ENCODE measurements at places on chromosomes 1 and 21.
A peak's percentile ranks its signal among the peaks of the same experiment; 100 is the strongest.

GRCh38 chr1:117128323-117129079, 7.0 kb upstream of the TRIM45 start:
- DNase-seq, result peak; percentile 45

GRCh38 chr1:212098310-212098709, 62.8 kb downstream of the DTL start:
- no peak for DNase-seq

- DNase-seq, result no peak
These were observed 1134.7 kb upstream of the ADGRL2 start for GRCh38 chr1:80666073-80666472.

DNA sequence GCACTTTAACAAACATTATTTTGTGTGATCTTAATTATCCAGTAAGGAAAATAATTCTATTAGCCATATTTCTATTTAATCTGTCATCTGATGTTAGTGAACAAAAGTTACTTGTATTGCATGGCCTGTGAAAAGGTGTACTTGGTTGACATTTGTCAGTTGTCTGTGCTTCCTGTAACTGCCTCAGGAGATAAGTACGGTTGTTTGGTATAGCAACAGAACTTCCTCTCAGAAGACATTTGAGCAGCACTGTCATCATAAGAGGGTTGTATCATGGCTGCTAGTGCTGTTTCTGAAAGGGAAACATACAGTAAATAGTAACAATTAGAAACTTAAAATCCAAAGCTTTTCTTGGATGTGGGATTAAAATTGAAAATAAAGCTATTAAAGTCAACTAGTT, 3.4 kb downstream of the BLZF1 start:
- peak; percentile 79 for DNase-seq

DNA sequence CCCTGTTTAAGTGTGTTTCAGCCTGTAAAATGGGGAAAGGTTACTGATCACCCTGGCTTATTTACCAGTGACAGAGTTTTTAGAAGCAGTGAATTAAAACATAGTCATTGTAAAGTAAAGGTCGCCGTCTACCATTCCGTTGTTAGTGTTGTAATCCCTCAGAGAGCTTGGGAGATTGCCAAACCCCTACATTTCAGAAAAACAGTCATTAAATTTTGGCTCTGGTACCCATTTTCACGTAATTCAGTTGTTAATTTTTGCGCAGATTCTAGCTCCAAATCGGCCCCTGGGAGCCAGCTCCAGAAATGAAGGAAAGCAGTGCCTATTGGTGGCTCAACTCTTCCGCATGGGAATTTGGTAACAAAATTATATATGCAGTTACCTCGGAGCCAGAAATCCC, 127.7 kb upstream of the AJAP1 start:
- no peak for DNase-seq

DNA sequence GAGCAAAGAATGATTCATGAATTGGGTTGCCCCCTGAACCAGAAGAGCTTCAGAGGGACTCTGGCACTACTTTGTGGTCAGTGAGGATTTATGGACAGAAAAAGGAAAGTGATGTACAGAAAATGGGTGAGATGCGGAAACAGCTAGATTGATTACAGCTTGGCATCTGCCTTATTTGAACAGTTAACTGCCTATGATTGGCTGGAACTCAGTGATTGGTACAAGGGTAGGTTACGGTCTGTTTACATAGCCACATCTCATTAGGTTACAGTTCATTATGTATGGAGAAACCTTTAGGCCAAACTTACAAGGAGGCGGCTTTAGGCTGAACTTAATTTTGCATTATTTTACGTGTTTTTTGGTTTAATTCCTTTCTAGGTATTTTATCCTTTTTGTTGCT, 29.0 kb upstream of the RHOU start:
- no peak for DNase-seq

DNA sequence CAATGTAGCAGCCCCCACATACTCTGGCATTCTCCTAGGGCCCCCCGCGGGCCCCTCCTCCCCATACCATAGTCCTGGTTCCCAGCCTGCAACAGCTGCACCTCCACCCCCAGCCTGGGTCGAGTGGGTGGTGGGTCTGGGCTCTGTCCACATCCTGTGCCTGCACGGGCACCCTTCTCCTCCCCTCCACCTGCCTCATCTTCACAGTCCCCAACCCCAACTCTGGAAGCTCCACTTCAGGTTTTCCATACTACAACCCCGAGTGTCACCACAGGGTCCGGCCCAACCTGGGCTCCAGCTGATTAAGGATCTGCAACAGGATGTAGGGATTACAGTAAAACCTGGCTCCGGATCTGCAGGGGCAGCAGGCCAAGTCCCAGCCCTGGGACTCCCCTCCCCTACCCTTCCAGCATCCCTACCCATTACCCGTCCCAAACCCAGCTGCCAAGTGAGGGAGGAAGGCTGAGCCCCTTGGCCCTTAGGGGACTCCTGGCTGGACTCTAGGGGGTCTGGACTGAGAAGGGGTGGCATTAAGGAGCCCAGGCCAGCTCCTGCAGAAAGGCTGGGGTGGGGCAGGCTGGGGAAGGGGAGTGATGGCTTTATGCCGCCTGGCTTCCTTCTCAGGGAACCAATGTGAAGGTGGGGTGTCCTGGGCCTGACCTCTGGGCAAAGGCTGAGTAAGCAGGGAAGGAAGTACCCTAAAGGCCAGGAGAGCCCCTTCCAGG, 116.8 kb downstream of the CASZ1 start:
- DNase-seq, result peak; percentile 59

GRCh38 chr1:203769505-203770343, 4.7 kb downstream of the LAX1 start:
- DNase-seq, result peak; percentile 92

GRCh38 chr1:33908324-33908956, 44.6 kb downstream of the HMGB4 start:
- DNase-seq, result no peak

- DNase-seq, result peak; percentile 72
These were observed 135.4 kb downstream of the PROX1 start for GRCh38 chr1:214123061-214123784.

DNA sequence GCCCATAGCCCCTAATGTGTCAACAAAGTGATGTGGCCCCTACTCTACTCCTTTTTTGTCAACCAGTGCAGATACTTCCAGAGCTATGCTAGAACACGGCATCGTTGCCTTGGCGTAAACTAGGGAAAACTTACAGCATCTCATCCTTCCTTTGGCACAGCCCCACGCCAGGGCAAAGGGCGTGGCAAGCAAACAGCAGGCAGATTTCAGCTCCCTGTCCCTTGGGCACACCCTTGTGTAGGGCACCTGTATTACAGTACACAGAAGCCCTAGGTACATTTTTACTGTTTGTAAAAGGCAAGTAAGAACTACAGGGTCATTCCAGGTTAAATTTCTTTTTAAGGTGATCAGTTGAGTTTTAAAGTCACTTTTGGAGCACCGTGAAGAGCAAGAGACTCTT, 29.3 kb downstream of the PRDX6 start:
- no peak for DNase-seq
